Stimulated activated memory B cell treated with anti-CD40 and anti-IgM and Interleukin-4, amounts not matched to agents 10 μg/mL and 1 μg/mL and 100 μg/mL, for 72 hours (primary cell): ENCODE measurements at places on chromosomes 2 and 18.
A peak's percentile ranks its signal among the peaks of the same experiment; 100 is the strongest.

DNA sequence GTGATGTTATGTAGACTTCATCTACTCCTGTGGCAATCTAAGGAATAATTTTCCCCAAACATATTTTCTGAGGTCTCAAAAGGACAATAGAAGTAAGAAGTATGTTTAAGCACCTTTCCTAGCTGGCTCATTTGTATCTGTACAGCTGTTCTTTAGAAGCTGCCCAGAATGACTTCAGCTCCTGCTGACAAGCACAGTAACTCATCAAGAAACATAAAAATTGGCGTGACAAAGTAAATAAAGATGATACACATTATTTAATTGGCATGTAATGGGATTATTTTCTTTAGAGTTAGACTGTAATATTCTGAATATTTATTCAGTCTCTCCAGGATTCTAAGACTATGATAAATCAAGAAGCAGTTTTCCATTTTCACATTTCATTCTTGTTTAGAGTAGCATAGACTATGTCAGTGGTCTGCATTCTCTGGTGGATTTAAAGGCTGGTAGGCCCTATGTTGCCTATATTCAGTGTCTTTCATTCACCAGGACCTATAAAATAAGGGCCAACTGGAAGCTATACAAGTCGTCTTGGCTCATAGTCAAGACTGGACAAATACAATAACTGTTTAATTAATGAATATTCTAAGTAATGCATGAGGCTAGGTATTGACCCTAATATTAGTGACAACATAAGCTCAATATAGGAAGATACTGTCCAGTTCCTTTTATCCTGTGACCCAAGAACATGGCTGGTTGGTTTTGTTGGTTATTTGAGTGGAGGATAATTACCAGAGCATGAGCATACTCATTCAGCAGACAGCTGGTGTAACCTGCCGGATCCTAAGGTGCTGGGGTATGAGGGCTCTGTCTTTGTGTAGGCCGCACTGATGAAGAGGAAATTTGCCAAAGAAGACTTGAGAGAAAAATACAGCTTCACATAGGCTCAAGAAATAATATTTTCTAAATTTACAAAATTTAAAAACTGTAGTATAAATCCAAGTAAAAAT is 107.0 kb downstream of the PDE1A start:
- no peak for ATAC-seq

- ATAC-seq: no peak
Observed at GRCh38 chr18:75360215-75360614, 67.3 kb downstream of the SMIM21 start.

DNA sequence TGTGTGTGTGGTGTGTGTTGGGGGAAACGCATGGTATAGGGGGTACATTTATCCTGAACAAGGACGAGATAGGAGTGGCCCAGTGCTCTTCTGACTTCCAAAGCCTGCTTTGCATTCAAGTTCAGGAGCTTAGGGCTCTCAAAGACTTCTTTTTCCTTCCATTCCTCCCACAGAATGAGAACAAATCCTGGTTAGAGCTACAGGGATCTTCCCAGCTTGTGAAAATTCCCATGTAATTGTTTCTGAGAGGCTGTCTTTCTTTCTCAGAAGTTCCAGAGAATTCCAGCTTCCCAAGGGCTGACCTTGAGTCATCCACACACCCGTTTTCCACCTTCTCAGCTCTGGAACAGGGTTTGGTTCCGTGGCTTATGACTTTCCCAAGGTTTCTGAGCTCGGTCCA is 38.9 kb downstream of the FASTKD2 start:
- no peak for ATAC-seq

- no peak for ATAC-seq
Observed at GRCh38 chr2:195356026-195356425, 301.0 kb upstream of the SLC39A10 start.

DNA sequence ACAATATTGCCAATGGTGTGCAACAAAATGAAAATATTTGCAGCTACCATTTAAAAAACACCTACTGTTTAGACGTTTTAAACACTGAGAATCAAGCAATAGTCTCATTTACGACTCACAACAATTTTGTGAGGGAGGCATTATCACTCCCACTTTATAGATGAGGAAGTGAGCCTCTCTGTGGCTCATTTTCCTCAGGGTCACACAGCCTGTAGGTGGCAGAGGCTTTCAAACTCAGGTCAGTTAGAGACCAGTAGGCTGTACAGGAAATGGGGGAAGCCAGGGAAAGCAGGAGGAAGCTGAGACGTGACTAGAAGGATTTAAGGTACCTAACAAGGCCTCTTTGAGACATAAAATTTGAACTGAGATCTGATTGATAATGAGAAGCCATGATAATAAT is 95.0 kb upstream of the ZNF521 start:
- no peak for ATAC-seq

DNA sequence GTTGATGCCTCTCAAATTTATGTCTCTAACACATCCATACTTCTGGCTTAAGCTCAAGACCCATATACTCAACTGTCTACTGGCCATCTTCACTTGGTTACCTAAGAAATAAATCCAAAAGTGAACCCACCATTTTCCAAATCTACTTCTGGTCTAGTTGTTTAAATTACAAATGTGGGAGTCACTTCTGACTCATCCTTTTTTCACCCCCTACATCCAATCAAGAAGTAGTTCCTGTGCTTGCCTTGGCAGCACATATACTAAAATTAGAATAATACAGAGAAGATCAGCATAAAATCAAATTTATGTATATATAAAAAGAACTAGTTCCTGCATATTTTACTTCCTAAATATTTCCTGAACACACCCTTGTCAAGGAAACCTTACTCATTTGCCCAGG is 53.6 kb downstream of the STRN start:
- no peak for ATAC-seq

DNA sequence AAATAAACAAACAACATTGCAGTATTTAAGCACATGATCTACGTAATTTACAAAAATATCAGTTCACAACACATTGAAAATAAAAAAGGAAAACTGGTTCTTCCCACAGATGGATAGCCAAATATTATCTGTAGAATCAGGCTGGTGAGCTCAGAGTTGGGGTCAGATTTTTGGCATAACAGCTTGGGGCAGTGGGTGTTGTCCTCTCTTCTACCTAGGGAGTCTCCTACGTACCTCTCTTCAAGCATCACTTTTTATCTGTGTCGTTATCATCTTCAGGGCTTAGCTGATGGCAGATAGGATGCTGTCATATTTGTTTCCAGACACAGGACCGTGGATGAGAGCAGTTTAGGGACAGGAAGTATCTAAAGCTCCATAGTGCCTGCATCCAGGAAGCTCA is 46.2 kb downstream of the EMILIN2 start:
- no peak for ATAC-seq

GRCh38 chr2:219041252-219041651 is at the start of gene CFAP65:
CFAP65 (minus strand) TSS chr2:219041516; CDS start chr2:219039048, 2,468 bp downstream.
- ATAC-seq: no peak

- no peak for ATAC-seq
Observed at GRCh38 chr2:181152701-181153100, 172.3 kb downstream of the UBE2E3 start.

GRCh38 chr2:46183426-46183825 is 113.8 kb upstream of the EPAS1 start:
- ATAC-seq: no peak

DNA sequence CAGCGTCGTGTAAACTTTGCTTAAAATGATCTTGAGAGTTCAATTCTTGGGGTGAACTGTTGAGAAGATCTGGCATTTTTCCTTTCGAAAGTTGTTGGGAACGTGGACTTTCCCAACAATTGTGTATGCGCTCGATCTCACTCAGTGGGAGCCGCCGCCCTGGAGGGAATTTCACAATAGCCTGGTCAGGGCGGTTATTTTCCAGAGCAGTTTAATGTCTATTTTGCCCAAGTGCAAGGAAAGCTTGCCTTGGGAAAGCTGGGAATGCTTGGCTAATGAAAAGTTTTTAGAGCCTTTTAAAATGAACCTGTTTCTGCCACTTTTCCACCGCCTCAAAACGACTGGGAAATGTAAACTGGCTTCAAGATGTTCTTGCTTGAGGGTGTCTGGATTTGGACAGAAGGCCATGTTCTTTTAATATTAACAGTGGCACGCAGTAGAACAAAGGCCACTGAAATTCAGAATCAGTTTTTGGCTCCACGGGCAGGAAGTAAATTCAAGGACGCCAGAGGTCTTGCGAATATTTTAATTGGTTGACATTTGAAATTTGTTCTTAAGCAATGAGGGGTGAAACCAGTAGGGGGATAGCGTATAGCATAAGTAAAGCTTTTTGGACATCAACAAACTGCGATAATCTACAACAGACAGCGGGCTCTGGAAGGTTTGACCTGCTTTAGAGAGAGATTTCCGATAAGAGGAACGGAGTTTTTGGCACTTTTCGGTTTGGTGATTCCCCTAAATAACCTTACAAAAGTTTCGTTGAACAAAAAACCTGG is 1.2 kb downstream of the CFLAR start:
- ATAC-seq: peak; percentile 38

GRCh38 chr2:152506843-152507242 is 171.9 kb downstream of the FMNL2 start:
- no peak for ATAC-seq

DNA sequence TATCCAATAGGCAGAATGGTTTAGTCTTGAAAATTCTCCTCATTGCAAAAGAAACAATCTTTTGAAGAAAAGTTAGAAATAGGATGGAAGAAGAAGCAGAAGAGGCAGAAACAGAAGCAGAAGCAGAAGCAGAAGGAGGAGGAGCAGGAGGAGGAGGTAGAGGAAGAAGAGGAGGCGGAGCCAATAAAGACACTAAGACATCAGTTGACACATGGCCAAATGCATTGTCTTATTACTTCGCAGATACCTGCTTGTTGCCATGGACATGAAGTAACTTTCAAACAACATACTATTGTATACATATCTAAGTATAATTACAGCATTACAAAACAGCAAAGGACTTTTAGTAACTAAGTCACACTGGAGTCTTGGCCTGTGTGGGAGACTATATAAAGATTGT is 606.3 kb downstream of the METTL4 start:
- ATAC-seq: no peak

GRCh38 chr2:45705233-45705632 is 53.8 kb downstream of the PRKCE start:
- no peak for ATAC-seq

DNA sequence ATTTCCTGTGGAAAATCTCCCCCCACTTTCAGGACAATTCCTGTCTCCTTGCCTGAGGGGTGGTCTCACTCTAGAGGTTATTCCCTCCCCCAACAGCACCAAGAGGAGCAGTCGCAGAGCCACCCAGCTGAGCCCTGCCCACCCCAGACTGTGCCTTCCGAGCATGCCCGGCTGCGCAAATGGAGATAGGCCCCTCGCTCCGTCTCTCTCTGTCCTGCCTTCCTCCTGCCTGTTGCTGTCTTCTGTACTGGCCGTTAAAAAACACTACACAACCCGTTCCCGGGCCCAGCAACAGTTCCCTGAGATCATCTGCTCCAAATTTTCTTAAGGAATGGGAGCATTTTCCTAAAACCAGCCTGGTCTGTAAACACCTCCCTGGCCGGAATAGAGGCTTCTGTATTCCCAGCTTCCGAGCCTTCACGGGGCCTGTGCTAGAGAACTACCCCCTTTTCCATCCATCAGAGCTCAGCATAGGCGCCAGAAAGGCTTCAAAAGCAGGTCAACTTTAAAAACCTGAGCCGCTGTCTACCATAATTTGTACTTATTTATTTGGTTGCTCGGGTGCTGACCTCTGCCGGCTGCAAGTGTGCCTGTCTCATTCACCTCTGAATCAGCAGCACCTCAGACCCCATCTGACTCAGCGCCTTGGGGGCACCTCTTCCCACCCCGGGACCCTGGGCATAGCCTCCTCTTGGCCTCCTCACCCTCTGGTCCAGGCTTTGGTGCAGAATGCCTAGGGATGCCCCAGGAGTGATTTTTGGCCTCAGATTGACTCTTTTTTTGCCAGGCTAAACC is 159.4 kb downstream of the PXDN start:
- ATAC-seq: no peak

DNA sequence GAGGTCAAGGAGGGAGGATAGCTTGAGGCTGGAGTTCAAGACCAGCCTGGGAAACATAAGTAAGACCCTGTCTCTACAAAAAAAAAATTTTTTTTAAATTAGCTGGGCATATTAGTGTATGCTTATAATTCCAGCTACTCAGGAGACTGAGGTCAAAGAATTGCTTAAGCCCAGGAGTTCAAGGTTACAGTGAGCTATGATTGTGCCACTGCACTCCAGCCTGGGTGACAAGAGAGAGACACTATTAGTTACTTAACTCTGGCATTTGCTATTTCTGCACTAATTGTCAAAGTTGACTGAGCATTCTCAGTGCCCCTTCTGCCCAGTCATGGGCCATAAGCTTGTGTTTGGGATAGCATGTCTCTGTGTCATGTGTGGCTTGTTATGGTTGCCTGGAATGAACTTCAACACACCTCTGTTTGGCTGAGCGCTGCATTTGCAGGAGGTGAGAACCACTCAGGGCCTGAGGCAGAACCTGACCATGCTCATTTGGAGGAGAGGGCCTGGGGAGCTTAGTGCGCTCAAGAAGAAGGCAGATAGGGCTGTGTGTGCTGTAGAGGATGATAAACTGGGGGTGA is 77.7 kb downstream of the SH3RF3 start:
- ATAC-seq: no peak

DNA sequence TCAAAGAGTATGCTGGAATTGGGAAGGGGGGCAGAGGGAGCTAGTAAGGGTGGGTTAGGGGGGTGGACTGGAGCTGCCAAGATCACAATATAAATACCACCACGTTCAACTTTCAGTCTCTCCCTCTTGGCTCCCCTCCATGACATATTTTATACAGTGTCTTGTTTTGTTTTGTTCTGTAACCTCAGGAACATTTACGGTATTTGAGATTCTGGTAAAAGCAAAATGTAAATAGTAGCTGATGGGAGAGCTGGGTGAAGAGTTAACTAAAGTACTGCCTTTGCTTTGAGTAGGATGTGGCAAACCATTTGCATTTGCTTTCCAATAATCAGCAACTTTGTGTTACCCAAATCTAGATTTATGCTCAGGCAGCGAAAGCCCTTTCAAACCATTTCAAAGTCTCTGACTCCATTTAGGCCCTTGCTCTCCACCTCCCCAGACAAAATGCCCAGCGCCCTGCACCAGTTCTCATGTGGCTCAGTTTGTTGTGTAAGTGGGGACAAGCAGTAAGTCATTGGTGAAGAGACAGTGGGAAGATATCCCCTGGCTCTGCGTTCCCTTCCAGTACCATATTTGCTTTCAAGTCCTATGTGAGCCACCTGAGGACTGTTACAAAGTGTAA is 17.4 kb downstream of the IRS1 start:
- no peak for ATAC-seq

DNA sequence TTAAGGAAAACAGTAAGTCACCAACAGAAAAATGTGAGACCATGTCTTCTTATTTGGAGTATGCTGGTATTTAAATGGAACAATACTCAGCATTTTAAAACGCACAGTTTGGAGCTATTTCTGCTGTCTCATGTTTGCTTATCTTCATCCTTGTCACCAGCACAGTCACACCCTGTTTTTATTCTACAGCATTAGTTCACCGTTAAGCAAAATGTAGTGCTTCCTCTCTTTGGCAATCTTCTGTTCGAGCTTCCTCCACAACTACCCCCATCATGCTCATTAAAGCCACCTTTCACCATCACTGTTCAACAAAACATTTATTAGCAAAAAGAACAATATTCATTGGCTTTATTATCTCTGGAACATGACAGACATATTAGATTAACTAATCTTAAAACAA is 64.0 kb downstream of the SLC40A1 start:
- no peak for ATAC-seq

- no peak for ATAC-seq
Observed at GRCh38 chr2:228474466-228474865, 293.0 kb upstream of the SPHKAP start.

- ATAC-seq: no peak
Observed at GRCh38 chr18:32629981-32630700, 142.7 kb downstream of the KLHL14 start.
